ENCODE measurements at places on chromosomes 11 and 22. TPM values are rescaled to one million over a fixed set of nuclear protein-coding genes. Genes with fewer than 3 reads are reported as not detected.

SMC1B gene
- 0.03 TPM for polyA plus RNA-seq

TMEM45B gene
- polyA plus RNA-seq: not detected

DNA sequence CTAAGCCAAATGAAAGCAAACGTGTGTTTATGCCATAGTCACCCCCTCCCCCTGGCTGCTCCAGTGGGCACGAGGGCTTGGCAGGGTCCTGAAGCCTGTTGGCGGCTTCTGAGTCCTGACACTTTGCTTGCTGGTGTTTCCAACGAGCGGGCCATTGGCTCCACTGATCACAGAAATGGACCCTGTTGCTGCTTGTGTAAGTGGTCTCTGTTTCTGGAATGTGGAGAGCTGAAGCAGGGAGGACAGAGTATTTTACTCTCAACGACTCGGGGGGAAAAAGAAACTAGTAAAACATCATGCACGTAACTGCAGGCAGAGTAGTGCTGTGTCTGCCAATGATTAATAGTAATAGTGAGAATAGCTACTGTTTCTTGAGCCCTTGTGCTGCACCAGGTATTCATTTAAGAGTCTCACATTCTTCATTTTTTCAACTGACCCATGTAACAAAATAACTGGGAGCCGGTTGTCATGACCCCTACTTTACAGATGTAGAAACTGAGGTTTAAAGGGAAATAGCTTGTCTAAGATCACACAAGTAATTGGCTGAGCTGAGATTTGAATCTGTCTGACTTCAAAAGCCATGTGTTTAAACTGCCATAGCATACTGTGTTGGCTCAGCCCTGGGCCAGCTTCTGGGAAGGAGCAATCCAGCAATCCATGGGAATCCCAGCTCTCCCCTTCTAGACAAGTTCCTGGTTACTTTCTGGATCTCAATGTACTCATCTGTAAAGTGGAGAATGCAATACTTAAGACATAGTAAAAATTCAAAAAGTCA lies 526.7 kb downstream of the INSC start:
- no peak for DNase-seq

DNA sequence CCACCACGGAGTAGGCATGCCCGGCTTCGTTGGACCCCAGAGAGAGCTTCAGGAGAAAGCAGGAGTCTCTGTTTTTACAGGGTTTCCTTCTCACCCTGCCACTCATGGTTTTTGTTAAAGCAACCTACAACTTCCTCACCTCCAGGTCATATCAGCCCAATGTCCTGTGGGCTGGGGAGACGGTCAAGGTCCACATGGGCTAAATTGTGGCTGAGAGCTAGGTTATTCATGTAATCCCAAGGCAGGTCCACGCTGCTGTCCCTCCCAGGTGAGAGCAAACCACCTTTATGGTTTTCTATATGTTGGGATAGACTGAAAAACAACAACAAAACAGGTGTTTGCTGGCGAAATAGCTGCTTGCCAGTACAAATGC lies 19.5 kb downstream of the TSPAN32 start:
- DNase-seq: no peak

GRCh38 chr11:46249938-46250744 lies 27.3 kb upstream of the CREB3L1 start:
- no peak for DNase-seq

DNA sequence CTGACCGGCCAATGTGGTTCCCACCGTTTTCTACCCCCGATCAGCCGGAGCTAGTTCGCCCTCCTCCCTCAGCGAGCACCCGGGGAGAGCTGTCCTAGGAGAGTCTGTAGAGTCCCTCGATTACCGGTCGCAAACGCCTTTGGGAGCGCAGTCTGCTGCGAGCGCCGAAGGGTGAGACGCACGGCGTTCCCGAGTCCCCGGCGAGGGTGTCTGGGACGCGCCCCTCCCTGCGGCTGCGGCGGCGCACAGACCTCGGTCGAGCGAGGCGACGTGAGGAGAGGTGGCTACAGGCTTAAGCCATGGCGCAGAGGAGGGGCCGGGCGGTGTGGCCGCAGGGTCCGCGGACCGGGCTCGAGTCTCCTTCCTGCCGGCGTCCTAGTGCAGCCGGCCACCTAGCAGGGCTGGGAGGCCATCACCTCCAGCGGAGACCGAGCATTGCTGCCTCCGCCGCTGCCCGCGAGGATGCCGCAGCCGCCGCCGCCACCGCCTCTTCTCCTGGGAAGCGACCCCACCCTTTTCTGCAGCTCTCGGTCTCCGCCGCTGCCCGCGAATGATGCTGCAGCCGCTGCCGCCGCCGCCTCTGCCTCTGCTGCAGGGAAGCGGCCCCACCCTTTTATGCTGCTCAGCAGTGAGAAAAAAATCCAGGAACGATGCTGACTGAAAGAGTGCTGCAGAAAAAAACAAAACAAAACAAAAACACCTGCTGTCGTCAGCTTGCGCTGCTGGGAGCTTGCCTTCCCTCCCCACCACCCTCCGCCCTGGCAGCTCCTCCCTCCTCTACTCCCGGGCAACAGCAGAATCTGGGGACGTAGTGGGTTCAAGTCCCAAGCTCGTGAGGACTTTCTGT lies at the start of gene MAP6:
TSS of gene MAP6 (minus strand) at position 588 of the 847 bp plus-strand sequence. CDS start 669 bp downstream, outside the sequence.
- peak; percentile 21 for DNase-seq

DNA sequence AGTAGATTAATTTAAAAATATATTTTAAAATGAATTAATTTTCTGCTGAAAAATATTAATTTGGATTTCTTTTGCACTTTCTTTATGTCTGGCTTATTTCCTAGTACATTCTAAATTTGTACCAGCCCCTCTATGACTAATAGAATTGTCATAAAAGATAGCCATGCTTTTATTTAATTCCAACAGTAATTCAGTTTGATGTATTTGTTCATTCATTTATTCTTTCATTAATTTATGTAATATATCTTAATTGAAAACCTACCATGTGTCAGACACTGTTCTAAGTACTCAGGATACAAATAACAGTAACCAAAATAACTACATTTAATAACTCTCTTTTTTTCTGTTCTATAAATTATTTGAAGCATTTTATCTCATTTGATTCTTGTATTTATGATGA lies 264.0 kb upstream of the CCDC179 start:
- DNase-seq: no peak

All from A549 (cell line).